ENCODE measurements at places on chromosomes 6 and 20.

DNA sequence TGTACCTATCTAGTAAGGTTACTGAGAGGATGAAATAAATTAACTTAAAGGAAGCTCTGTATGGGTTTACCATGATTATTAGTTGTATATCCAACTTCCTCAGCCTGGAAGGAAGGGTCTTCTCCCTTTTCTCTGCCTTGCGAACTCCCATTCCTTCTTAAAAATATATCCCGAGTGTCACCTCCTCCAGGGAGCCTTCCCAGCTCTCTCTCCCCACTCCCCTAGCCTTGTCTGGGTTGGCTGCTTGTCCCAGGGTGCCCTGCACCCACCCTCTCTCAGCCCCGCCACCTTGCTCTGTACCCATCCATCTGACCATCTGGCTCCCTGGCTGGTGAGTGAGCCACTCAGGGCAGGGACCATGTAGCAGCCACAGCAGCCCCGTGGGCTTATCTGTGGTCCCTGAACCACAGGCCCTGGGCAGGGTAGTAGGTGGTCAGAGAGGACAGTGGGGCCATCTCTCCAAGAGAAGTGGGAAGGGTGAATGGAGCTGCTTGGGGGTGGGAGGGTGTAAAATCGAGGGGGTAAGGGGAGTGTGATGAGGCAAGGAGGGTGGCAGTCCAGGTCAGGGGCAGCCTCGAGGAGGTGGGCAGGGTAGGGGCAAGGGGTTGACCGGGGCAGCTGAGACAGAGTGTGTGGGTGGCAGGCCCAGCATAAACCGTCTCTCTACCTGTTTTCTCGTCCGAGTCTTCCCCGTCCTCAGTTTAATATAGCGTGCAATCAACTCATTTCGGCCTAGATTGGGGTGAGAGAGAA is 12.8 kb downstream of the TEAD3 start:
- DNase-seq = no peak

DNA sequence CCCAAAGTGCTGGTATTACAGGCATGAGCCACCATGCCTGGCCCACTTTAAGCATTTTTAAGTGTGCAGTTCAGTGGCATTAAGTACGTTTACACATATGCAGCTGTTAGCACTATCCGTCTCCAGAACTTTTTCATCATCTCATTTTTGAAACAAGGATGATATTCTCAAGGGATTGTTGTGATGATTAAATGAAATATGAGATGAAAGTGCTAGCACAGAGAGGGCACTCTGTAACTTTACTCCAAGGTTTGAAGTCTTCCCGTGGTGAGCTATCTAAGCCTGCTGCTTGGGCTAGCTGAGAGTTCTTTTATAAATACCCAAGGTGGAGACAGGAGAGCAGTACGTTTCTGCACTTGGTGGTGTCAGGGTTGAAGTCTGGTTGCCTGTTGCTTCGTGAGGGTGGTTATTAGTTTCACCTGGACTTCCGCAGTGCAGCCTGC is 6.6 kb downstream of the TM9SF4 start:
- DNase-seq = no peak

DNA sequence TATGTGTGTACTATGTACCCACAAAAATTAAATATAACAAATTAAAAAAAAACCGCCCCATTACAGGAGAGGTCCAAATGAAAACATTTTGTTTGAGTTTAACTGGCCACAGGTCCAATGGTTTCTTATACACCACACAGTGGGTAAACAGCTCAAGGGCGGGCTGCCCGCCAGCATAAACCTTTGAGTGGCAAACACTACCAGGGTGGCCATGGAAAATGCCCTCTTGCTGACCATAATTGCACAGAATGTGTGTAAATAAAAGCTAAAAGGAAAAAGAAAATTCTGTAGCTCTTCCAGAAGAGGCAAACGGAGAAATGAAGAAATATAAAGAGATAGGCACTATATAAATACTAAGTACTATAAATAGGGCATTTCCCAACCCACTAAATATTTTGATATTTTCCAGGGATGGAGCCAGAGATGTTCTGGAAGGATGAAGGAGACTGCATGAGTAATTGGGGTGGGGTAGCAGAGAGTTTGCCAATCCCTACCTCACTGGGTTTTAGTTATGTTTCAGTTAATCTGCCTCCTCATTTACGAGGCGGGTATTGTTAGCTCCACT is 1.1 kb upstream of the CDC5L start:
- DNase-seq = no peak

DNA sequence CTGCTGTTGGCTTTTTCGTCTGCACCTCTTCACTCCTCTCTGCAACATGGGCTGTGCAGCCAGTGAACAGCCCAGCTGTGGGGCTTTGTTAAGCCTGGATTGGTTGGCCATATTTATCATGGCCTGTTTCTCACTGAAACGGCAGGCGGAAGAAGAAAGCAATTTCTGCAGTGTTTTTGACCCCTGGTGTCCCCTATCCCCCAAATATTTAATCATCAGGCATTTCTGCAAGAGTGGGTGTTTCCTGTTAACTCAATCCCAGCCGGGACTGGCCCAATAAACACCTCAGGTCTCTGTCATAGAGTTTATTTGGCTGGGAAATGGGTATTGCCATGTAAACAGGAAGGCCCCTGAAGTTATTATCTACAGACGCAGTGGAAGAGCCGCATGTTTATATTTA is 174.8 kb upstream of the SUPT3H start:
- no peak for DNase-seq

GRCh38 chr6:511488-512137 is 120.1 kb downstream of the IRF4 start:
- DNase-seq = no peak

Measured in RPMI8226 (cell line).